ENCODE measurements at places on chromosomes 3 and 15.
A peak's percentile ranks its signal among the peaks of the same experiment; 100 is the strongest.

GRCh38 chr3:5205165-5205941 lies 17.8 kb downstream of the EDEM1 start:
- no peak for DNase-seq

DNA sequence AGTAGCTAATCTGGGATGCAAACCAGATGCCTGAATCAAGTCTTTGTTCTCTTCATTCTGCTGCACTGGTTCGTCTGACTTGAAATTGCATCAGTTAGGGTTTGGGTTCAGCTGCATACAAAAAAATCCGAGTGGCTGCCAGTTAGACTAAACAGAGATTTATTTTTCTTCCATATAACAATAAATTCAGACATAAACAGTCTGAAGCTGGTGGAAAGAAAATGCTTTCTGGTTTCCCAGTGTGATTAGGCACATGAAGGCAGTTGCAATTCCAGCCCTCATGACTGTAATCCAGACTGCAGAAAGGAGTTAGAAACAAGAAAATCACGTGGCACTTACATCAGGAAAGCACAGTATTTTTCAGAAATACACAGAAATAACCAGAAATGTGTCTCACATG lies 930.7 kb downstream of the MCTP2 start:
- DNase-seq: no peak

DNA sequence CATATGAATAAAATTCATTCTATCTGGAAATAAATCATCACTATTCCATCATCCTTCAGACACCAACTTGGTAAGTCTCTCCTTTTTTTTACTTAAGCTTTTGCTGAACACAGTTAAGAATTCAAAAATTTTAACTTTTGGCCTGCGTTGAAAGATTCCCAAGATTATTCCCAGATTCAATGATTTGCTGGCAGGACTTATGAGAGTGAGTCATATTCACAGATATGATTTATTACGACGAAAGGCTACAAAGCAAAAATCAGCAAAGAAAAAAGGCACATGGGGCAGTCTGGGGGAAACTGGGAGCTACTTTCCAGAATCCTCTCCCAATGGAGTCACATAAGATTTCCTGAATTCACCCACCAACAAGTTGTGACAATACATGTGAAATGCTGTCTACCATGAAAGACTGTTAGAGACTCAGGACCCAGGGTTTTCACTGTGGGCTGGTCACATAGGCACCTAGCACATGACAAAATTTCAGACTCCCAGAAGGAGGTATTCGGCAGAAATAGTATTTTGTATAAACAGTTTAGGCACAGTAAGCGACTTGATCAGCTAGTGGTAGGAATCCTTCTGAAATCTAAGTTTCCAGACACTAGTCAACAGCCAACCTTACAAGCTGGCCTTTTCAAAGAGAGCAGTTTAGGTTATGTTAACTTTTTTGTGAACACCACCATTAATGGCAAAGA lies 82.1 kb downstream of the DLG1 start:
- DNase-seq: no peak

DNA sequence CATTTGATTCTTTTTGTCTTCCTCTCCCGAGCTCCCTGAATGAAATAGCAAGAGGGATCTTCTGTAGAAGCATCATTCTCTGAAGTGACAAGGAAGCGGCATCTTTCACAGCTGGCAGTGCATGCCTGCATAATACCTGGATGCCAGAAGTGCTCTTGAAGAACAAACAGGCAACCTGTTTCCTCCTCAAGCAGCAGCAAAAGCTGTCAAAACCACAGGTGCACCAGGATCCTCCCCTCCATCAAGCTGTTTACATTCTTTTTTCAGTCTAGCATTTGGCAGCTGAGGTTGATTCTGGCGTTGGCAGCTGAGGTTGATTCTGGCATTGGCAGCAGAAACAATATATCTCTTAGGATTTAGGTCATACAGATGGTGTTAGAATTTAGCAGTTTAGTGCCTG lies 979.0 kb downstream of the TUSC7 start:
- DNase-seq: no peak

GRCh38 chr3:37014620-37015019 lies 21.3 kb downstream of the MLH1 start:
- DNase-seq: no peak

GRCh38 chr15:87557881-87558280 lies 698.7 kb downstream of the NTRK3 start:
- no peak for DNase-seq

DNA sequence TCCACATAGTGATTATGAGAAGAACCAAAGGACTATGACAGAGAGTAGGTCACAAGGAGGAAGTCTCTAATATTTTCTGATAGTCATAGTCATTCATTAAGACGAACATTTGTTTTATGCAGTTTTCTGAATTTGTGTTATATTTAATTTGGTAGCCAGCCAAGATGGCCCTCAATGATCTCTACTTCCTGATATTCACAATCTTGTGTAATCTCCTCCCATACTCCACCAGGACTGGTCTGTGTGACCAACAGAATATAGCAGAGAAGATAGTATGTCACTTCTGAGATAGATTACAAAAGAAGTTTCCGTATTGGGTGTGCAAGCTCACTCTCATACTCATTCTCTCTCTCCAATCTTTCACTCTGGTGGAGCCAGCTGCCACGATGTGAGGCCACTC lies 30.8 kb downstream of the HLTF start:
- no peak for DNase-seq

- DNase-seq: no peak
These were observed 67.7 kb downstream of the LDHAL6B start for GRCh38 chr15:59274126-59274970.

DNA sequence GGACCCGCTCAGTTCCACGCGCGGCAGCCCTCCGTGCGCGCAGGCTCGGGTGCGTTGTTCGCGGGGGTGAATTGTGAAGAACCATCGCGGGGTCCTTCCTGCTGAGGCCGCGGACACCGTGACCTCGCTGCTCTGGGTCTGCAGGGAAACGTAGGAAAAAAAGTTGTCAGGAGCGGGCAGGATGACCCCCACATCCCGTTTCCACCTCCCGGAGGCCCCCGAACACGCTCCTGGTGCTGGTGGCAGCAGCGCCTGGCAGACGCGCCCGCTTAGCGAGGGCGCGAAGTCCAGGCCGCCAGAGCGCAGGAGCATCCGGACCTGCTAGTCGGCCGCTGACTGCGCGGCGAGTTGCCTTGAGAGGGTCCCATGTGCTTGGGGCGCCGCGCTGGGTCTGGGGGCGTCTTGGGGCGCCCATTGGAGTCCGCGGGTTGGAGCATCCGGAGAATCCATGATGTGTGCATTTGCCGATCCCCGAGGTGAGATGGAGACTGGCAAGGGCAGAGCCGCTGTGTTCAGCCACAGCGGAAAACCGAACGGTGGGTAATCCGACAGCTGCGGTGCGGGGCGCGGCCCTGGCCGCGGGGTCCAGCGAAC lies 520 bp downstream of the GREM1 start:
- no peak for DNase-seq

DNA sequence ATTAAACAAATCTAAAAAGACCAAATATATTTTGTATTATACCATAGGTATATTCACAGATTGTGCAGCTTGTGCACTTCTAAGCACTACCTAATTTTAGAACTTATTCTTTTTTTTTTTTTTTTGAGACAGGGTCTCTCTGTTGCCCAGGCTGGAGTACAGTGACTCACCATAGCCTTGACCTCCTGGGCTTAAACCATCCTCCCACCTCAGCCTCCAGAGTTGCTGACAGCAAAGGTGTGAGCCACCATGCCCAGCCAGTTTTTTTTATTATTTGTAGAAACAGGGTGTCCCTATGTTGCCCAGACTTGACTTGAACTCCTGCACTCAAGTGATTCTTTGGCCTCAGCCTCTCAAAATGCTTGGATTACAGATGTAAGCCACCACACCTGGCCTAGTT lies 11.9 kb upstream of the TKT start:
- no peak for DNase-seq

DNA sequence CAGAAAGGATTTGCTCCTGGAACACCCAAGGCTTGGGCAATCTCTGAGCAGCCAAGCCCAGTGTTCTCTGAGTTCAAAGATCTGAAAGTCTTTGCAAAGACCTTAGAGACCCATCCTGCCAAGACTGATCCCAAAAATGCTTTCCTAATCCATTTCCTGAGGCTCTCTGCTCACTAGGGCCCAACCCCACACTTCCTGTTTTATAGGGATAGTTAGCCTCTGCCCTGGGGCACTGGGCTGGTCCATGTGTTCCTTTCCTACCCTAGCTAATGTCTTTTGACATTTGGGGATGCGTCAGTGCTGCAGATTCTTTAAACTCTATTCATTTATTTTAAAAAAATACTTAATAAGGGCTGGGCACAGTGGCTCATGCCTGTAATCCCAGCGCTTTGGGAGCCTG lies 372.7 kb downstream of the ROBO2 start:
- no peak for DNase-seq

DNA sequence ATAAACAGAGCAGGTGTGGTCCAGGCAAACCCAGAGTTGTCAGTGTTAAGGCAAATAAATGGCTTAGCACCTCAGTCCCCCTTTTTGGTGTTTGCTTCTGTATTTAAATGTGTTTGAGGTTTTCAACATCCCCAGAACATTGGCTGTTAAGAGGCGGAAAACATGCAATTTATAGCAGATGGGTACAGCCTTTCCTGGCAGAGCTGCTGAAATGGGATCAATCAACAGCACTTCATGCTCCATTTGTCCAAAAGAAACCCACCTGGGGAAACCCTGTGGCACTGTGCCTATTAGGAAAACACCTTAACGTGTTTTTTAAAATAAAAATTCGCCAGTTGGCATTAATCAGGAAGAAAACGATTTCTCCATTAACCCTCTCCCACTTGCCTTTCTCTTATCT lies 135.4 kb downstream of the MCTP2 start:
- DNase-seq: no peak

GRCh38 chr3:161224786-161225185 lies 3.7 kb downstream of the NMD3 start:
- no peak for DNase-seq

- DNase-seq: no peak
These were observed 92.2 kb upstream of the RAP2B start for GRCh38 chr3:153069598-153070510.

DNA sequence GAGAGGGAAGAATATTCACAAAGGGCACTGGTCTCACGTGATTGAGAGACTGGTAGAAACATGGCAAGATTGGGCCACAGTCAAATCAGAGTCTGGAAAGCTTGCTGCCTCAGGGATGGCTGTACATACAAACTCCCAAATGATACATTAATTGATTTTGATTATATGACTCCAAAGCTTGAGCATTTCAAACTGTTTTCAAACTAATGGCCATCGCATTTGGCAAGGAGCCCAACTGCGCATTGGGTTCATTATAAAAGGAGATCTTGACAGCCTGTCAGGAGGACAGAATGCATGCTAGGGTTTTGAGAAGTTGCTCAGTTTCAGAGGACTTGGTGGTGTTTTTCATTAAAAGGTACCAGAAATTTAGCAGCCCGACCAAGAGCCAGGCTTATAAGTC lies 117.7 kb downstream of the PTPRG start:
- no peak for DNase-seq

- DNase-seq: no peak
These were observed 281.9 kb upstream of the ICE2 start for GRCh38 chr15:60760646-60761504.

- no peak for DNase-seq
These were observed 106.6 kb upstream of the ALDH1A3 start for GRCh38 chr15:100772892-100773520.

DNA sequence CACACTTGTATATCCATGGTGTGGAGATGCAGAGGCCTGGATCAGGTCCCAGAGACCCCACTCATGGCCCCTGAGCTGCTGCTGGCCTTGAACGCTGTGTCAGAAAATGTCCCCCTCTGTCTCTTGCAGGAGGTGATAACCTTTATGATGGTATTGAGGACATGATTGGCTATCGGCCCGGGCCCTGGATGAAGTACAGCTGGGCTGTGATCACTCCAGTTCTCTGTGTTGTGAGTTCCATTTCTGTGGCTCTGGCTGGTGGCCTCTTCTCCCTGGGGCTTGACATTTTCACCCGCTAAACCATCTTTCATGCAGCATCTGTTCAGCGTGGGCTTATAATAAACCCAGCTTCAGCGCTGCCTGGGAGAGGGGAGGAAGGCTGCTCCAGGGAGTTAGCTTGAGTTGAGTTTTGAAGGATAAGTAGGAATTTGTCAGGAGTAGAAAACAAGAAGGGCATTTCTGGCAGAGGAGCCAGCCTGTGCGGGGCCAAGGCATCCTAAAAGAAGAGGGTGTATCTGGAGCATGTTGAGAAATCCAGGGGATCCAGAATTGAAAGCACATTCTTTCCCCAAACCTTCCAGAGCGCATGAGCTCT lies 61.1 kb downstream of the GRIP2 start:
- no peak for DNase-seq

DNA sequence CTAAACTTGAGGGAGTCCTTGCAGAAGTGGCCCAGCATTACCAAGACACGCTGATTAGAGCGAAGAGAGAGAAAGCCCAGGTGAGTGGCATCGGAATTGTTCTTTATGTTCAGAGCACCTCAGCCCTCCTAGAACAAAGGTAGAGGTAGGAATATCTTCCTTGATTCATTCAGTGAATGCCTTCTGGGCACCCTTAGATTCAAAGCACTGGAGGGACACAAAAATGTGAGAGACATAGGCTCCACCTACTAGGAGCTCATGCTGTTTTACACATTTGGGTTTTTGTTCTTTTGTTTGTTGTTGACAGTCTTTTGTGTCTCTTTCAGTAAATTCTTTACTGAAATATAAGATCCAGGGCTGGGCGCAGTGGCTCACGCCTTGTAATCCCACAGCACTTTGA lies 68.2 kb downstream of the IQGAP1 start:
- DNase-seq: no peak

- DNase-seq: no peak
These were observed 41.6 kb downstream of the DAG1 start for GRCh38 chr3:49511639-49512038.

DNA sequence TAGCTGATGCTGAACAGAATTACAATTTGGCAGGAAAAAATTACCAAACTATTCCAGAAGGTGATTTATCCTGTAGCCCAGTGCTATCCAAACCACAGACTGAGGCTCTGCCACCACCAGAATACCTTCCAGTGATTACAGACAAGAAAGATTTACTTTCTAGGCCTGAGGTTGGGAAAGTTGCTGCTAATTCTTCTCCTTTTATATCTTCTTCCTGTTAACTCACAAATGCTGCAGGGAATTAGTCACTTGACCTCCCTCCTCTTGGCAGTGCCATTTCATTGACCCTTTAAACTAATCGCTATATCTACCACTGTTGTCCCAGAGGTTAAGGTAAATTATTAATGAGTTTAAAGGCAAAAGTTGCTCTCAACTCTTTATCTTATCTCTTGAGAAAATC lies 118.4 kb downstream of the CTNNB1 start:
- no peak for DNase-seq

- DNase-seq: peak; percentile 29
These were observed 2.0 kb downstream of the GP5 start for GRCh38 chr3:194396859-194397756.

DNA sequence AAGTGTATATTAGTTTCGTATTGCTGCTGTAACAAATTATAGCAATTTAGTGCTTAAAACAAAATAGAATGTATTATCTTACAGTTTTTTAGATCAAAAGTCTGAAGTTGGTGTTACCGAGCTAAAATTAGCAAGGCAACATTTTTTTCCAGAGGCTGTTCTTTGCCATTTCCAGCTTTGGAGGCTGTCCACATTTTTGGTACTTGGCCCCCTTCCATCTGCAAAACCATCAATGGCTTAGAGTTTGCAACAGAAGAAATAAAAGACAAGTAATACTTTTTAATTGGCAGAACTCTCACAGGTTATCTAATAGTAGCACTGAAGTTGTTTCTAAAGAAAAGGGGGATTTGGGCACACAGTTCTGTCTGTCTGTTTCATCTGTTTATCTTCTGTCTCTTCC lies 1248.5 kb downstream of the ROBO1 start:
- no peak for DNase-seq

Measured in CD4-positive, alpha-beta T cell treated with Interleukin-10 for 1 hour (primary cell).